GOT3 (cell line): ENCODE measurements at places on chromosomes 5 and 9.

DNA sequence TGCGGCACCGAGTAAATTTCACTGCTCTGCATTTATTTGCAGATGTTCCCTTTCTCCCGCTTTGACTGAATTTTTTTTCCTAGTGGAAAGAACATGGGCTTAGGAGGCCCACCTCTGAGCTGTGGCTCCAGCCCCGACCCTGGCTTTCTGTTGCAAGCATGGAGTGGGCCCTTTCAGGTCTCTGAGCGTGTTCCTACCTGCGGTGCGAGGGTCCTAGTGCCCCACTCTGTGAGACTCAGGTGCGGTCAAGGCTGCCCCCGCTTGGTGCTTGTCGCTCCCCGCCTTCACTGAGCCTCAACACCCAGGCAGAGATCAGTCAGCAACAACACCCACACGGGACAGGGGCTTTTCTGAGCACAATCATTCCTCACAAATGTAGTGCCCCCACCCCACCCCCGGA lies 32.0 kb downstream of the SLC6A3 start:
- DNase-seq: no peak

GRCh38 chr9:89513837-89514236 lies 15.9 kb upstream of the SEMA4D start:
- no peak for DNase-seq

GRCh38 chr9:8760000-8760767 lies 960.6 kb upstream of the DMAC1 start:
- no peak for DNase-seq

GRCh38 chr5:10438301-10438700 lies 3.4 kb upstream of the ROPN1L start:
- no peak for DNase-seq

GRCh38 chr9:35254984-35255857 lies 93.4 kb downstream of the UNC13B start:
- DNase-seq: no peak

DNA sequence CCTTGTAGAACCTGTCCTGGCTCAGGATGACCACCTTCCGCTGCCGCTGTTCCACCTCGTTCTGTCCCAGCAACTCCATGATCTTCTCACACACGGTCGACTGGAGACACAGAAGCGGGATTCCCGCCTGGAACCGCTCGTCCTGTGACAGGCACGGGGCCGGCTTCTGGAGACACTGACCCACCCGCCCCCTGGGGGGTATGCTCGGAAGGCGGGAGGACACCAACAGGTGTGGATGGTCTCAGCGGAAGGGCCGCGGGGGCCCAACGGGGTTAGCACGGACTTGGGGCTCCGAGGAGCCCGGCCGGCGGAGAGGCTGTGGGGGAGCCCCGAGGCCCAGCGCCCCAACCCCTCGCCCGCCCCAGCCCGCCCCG lies 530 bp downstream of the UCK1 start:
- DNase-seq: no peak

- DNase-seq: no peak
Measured at GRCh38 chr5:157225469-157226422, 40.2 kb upstream of the CYFIP2 start.

DNA sequence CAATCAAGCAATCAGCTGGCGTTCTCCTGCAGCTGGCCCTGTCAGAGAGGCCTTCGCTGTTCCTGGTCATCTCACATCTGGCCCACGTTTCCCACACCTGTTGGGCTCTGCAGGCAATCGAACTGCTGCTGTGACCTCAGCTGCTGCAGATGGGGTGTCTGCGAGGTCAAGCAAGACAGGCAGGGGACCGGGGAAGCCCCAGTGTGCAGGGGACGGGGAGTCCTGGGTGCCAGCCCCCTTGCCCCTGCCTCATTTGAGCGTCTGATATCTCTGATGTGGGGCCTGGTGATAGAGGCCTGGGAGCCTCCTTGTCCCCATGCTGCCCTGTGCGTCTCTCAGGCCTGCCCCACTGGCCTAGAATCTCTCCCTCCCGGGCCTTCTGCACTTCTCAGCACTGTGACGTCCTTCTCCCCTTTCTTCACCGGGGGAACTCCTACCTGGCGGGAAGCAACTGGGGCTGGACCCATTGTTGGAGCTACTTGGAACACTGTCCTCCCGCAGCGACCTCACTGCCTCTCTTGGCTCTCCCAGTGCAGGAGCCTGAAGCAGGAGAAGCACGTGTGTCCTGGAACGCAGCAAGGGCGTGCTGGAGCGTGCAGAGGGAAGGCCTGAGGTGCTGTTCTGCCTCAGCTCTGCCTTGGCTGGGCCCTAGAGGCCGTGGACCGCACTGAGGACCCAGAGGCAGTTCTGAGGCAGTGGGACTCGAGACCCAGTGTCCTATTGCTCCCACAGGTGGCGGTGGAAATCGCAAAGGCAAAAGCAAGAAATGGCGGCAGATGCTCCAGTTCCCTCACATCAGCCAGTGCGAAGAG lies 3.9 kb downstream of the GRK6 start:
- no peak for DNase-seq

- DNase-seq: no peak
Measured at GRCh38 chr9:134545215-134545542, 96.4 kb upstream of the COL5A1 start.

DNA sequence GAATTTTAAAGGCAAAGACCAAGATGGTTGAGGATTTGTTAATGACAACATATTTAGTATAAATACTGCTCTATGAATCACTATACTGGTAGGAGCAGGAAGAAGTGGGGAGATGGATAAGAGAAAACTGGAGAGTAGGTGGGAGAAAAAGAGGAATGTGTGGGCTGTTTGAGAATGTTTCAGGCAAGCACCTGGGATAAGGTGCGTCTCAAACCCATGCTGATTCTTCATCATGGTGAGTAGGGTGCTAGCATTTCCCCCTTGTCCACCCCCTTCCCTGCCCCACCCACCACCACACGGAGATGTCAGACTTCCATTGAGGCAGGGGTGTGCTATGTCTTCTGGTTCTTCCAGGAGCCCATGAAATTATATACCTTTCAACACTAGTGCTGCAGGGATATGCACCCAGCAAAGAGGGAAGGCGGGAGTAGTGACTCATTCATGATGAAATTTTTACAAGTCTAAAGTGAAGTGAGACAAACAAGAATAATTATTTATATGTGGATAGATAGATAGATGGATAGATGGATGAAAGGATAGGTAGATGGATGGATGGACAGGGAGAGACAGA lies 54.3 kb downstream of the MTX3 start:
- no peak for DNase-seq

- no peak for DNase-seq
Measured at GRCh38 chr5:78782728-78783127, 134.2 kb upstream of the LHFPL2 start.

- DNase-seq: no peak
Measured at GRCh38 chr5:95617057-95617456, 2.8 kb upstream of the GPR150 start.

DNA sequence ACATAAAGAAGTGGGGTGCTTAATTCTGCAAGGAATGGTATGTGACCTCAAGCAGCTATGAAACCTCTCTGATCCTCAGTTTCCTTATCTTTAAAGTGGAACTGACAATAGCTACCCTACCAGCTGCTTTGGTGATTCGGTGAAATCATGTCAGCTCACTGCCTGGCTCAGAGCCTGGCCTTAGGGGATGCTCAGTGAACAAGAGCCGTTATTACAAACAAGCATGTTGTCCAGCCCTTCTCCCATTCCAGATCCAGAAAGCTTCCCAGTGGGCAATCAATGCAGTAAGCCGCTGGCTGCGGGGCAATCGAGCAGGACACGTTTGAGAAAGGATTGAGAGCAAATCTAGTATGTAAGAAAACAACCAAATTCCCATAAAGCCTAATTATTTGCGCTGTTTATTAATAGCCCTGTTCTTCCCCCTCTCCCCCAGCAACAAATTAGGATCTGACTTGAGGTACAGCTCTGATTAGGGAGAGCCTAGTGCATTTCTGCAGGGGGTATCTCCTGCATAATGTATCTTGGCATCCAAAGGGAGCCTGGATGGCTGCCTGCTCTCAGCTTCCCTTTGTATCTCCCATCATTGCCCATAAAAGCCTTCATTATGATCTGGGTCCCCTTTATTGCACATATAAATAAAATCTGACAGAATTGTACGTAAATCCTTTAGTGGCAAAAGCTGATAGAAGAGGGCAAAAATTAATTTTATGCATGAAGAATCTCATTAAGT lies 371.4 kb downstream of the TMEM232 start:
- DNase-seq: no peak

DNA sequence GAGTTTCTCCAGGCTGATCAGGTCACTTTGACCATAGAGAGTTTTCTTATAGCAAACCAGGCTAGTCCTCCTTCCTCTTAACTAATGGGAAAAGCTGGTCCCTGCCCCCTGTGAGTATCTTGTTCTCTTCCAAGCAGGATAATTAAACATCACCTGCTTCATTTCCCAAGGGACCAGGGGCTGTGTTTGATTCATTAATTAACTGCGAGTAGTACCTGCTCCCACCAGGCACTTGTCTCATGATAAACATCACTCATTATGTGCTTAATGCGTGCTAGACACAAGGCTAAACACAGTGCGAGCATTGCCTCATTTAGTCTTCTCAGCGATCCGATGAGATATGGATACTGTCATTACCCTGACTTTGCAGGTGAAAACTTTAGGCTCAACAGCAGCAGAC lies 1.7 kb upstream of the FAM163B start:
- no peak for DNase-seq

DNA sequence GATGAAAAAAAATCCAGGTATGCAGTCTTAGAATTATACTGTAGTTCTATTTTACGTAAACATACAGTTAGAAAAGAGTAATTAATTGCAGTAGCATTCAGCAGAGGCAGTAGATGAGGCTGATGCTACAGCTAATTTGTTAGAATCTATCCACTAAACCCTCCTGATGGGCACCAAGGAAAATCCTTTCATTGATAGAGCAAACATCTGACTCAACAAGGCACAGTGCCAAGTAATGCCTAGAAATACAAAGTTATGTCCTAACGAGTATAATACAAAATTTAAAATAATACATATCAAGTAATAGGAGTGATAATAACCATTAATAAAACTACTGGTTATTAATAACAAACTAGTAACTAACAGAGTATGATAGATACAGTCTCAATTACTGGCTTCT lies 9.0 kb downstream of the MOCS2 start:
- no peak for DNase-seq

DNA sequence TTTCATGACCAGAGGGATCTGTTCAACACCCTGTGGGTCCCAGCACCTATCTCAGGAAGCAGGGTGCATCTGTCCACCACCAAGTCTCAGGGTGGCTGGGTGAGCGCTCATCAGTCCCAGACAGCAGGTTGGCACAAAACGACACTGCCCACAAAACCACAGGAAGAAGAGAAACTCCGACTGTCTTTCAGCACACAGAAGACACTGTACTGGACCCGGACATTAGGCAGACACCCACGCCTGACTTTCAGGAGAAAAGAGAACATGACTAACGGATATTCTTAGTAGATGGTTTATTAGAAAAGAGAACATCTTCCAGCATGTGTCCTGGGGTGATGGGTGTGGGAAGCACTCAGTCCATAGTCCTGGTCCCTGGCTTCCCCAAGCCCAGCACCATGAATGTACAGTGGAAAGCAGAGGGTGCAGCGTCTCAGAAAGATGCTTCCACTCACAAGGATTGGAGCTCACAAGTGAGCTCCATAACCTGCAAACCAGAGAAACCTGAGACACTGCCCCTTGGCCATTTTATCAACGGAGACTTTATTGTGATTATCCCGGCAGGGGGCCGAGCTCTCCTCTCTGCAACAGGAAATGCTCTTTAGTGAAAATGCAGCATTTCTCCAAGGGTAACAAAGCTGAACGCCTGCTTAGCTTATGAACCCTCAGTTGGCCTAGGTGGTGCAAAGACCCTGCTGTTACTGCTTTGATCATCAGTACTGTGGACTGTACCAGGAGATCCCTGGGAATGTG lies 35.8 kb upstream of the LCP2 start:
- no peak for DNase-seq

DNA sequence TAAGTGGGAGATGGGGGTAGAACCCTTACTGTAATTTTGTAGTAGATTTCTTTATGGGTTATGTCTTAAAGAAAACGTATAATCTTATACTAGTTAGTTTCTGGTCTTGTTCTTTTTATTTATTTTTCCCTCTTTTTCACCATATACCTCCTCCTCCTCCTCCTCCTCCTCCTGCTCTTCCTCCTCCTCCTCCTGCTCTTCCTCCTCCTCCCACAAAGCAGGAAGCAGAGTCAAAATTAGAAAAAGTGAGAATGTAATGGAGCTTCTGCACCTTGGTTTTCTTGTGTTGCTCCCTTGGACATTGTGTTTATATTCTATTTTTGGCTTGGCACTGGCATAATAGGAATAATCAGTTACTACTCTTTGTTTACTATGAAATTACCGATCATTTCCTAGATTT lies 4.5 kb downstream of the MACIR start:
- DNase-seq: no peak

GRCh38 chr9:92535940-92536850 lies at the start of gene ECM2:
TSS of gene ECM2 (minus strand) at chr9:92535990. CDS start at chr9:92522866, 13,124 bp downstream.
- DNase-seq: no peak

DNA sequence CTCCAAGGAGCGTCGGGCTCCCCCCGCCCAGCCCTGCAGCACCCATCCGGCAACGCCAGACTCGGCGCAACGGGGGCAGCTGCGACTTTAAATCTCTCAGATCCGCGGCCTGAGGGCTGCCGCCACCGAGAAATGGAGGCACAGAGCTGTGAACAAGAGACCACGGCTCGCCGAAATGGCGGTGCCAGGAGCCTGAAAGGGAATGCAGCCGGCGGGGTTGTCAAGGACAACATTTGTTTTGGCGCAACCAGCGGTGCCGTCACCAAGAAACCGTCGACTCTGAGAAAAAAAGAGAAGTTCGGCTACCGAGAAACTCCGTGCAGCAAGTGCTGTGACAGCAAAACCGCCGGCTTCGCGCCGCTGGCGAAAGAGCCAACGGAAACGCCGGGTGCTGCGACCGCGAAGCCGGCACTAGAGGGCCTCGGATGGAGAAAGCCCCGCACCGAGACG lies 2.1 kb upstream of the ANXA2R start:
- peak; percentile 43 for DNase-seq

DNA sequence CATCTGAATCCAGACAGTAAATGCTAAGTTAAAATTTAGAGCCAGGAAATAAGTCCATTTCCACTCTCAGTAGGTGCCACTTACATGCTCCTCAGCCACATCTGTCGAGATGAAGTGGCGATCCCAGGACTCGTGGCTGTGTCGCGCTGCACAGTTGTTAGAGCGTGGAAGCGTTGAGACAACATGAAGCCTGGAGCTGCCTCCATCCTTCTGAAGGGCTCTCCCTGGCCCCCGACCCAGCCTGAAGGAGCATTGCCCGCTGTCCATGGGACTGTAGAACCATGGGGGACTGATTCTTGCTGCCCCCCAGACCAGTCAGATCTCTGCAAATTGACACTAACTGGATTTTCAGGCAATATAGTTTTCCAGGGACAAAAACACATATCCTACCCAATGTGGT lies 58.9 kb downstream of the IRX1 start:
- no peak for DNase-seq

- DNase-seq: no peak
Measured at GRCh38 chr9:68775003-68775730, 70.1 kb downstream of the PIP5K1B start.

DNA sequence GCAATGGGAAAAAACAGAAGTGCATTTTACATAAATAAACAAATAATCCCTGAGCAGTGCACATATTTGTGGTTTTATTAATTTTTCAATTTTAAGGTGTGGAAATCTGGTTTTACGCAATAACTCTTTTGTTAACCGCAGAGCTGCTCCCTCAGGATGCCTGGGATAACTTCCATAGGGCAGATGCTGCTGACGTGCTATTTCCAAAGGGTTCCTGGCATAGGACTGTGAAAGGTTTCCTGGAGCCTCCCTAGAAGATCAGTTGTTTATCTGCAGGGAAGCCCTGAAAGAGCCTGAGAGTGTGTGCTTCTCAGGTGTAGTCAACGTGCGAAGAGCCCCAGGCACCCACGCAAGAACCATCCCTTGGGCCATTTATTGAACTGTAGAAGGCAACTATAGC lies 443.5 kb downstream of the PLK2 start:
- DNase-seq: no peak
